ENCODE measurements at places on chromosomes 6 and 20.

- DNase-seq: peak; percentile 2
These were observed 553.4 kb upstream of the EPHA7 start for GRCh38 chr6:93972791-93973190.

GRCh38 chr6:10522929-10523573 is 1.9 kb downstream of the GCNT2 start:
- DNase-seq: no peak

- DNase-seq: peak; percentile 55
These were observed 26.8 kb downstream of the MANBAL start for GRCh38 chr20:37316116-37316774.

GRCh38 chr6:14857001-14857400 is 388.9 kb upstream of the JARID2 start:
- DNase-seq: no peak

DNA sequence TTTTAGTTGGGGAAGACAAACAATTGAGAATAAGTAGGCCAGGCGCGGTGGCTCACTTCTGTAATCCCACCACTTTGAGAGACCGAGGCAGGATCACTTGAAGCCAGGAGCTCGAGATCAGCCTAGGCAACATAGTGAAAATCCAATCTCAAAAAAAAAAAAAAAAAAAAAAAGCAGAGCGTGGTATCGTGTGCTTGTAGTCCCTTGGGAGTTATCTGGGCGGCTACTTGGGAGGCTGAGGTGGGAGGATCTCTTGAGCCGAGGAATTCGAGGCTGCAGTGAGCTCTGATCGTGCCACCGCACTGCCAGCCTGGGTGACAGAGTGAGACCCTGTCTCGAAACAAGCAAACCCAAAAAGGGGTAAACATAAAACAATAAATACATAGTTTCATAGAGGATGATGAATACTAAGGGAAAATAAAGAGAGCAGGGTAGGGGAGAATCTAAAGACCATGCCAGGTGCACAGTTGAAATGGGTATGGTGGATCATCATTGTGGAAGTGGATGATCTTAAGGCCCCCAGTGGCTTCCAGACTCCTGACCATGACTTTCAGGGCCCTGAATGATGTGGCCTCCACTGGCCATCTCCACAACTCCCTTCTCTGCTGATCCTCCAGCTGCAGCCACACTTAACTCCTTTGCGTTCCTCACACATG is 947 bp downstream of the POFUT1 start:
- no peak for DNase-seq

- no peak for DNase-seq
These were observed 224.9 kb upstream of the OPRM1 start for GRCh38 chr6:153814136-153814535.

DNA sequence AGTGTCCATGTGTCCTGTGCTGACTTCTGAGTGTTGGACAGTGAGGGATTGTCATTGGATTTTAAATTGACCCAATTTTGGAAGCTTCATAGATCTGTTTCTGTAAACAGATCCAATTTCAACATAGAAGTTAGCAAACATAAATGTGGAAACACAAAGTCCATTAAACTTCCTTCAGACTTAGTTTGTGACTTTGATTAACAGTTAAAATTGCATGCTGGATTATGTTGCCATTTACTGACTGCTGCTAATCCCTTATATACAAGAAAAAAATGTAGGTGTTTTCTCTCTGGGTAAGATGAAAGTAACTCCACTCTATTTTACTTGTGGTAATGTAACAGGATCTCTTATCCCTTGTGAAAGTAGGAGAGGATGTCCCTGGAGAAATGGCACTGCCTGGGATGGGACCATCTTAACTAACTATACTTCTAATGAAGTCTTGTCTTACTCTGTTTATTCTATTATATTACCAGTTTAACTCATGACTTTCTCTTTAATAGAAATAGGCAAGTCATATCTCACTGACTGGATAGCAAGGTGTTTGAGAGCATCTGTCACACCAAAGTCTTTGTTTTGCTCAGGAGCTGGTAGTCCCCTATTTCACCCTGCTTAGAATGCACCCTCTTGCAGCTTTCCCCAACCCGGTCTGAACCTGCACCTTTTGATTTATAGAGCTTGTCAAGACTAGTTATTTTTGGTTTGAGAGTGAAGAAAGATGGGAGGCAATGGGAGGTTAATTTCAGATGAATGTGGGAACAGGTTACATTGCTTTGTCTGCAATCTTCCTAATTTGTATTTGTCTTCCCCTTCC is 7.2 kb downstream of the TPX2 start:
- no peak for DNase-seq

GRCh38 chr20:43691928-43692524 is 25.1 kb downstream of the MYBL2 start:
- DNase-seq: peak; percentile 12

- no peak for DNase-seq
These were observed 19.5 kb upstream of the SUMO4 start for GRCh38 chr6:149380523-149380922.

- no peak for DNase-seq
These were observed 585.2 kb downstream of the PHF3 start for GRCh38 chr6:64220801-64221200.

DNA sequence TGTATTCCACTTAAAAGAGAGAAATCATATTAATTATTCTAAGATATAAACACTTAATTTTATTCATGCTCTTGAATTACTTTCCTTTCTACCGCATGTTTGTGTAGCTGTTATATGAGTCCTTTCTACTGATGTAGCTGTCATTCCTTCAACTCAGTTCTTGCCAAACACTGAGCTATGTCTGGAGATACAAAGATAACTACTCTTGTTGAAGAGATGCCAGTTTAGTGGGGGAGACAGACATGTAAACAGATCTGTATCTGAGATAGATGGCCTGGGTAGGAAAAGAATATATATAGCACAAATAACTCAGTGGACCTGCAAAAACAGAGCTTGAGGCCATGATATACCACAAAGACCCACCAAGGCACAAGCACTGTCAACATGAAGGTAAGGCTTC is 157.3 kb downstream of the BTBD9 start:
- no peak for DNase-seq

DNA sequence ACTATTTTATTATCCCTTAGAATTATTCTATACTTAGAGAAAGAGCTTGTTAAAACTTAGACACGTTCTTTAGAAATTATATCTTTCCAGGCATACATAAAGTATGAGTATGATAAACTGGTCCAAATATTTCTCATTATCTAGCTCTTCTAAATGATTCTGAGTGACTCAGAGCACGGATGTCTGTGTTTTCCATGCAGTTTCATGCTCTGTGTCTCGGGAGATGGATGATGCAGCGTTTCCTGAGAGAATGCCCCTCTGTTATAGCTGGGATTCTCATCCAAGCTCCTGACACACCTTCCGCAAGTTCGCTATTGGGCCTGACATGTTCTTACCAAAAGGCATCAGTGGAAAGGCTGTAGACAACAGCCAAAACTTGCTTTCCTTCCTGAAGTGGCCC is 19.3 kb downstream of the SIRT5 start:
- DNase-seq: no peak

DNA sequence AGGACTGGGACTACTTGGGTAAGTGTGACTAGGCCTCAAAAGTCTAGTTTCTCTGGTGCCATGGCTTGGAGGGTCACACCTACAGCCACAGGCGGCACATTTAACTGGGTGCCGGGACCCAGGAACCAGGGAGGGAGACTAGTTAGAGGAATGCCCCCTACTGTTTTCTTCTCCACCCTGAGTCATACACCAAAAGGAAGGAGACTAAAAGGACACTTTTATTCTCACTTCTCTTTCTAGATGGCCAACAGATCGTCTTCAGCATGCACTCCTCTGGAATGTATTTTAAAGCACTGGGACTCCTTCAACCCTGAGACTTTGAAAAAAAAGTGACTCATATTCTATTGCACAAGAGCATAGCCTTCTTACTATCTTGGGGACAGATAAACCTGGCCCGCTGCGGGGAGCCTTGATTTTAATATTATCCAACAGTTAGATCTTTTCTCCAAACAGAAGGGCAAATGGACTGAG is 33.4 kb downstream of the PLN start:
- no peak for DNase-seq

DNA sequence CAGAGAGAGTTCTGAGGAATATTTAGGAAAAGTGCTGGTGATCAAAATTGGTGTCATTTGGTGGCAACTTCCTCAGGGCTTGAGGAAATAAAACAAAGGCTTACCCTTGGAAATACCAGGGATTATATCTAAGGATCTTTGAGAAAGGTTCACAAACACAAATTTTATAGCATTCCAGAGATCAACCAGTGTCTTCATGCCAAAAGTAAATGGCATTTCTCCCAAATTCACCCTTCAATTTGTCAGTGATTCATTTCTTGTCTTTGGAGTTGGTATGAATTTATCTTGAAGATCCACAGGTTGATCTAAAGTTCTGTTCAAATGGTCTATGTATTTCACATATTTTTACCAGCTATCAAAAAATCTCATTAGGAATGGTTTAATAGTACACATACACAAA is 181.5 kb downstream of the FUT9 start:
- DNase-seq: no peak

- DNase-seq: no peak
These were observed 160.6 kb upstream of the GGTLC1 start for GRCh38 chr20:24149175-24149574.

DNA sequence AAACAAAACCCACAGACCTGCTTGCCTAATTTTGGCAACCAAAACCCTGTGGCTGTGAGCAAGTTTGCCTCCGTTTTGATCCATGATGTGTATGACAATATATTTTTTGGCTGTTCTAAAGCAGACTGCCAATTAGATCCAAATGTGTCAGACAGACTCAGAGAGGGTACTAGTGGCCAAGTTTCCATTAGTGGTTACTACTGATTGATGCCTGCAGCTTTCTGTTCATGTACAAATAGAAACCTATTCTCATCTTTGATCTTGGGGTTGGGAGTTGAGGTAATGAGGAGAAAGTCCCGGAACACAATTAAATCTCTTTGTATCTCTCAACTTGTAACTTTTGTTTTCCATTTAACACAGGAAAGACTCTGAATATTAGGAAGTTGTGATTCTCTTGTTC is 100.9 kb downstream of the RNF144B start:
- no peak for DNase-seq

DNA sequence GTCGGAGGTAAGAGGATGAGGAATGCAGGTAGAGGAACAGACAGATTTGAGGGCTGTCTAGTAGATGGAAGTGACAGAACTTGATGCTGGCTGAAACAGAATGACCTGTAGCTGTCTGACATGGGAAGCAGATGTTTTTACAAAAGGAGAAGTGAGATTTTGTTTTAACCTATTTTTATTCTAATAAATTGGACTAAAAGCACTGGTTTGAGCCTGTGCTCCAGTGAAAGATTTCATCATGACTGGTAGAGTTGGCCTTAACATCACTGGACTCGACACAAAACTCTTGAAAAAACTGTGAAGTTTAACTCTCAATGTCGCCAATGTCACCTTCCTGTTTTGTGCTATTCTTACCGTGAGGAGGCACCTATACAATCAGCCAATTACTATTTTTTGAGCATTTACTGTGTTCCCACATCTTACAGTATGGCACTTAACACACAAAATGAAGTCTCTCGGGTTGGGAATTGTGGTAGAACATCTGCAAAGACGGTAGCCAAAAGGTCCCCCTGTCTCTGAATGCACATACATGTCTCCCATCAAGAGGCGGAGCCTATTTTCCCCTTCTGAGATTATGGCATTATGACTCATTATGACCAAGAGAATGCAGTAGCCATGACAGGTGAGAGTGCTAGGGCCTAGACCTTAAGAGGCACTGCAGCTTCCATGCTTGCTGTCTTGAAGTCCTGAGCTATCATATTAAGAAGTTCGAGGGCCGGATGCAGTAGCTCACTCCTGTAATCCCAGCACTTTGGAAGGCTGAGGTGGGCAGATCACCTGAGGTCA is 93.2 kb downstream of the FOXF2 start:
- no peak for DNase-seq

- DNase-seq: peak; percentile 94
These were observed 20.7 kb downstream of the RIPK1 start for GRCh38 chr6:3088968-3089367.

DNA sequence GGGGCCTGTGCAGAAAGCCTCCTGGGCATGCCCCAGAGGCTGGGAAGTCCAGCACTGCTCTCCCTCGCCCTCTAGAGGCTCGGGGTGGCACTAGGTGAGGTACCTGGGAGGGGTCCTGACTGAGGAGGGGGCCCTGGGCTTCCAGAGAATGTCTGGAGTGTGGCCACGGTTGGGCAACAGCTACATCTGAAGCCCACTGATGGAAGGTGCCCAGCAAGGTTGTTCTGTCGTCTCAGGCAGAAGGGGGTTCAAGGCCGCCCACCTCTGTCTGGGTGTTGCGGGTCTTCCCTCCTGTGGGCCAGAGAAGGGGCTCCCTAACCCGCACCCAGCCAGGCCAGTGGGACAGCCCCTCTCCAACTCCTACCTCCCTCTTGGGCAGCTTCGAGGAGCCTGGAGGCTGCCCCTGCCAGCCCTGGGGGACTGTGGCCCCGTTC is 11.4 kb upstream of the VEGFA start:
- DNase-seq: no peak

DNA sequence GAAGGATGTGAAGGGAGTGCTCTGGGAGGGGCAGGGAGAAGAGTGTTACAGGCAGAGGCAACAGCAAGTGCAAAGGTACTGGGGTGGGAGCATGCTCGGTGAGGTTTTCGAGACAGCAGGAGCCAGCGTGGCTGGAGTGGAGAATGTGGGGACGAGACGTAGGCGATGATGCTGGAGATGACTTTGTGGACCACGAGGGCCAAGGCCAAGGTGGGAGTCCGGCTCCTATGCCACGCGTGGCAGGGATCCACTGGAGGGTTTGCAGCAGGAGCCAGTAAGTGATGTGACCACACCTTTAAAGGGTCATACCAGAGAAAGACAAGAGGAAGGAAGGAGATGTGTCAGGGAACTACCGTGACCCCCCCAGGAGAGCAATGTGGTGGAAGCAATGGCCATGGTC is 7.3 kb downstream of the PTGIS start:
- DNase-seq: no peak

DNA sequence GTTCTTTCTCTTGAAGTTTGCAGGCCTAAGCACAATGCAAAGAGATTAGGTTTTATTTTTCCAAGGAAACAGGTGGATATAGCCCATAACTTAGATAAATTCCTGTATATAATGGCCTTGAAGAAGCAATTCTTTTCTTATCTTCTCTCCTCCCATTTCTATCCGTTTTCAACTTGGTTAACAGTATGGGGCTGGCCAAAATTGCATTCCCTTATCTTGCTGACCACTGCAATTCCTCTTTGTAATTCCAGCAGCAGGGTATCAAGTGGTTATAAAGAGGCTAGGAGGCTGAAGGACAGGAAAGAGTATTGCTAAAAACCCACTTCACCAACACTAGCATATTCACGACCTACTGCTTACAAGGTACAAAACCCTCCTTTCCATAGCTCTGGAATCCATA is 643.5 kb upstream of the ID4 start:
- DNase-seq: no peak

All from muscle of leg (tissue), 16 donors.